ENCODE measurements at places on chromosomes 16 and 17.

- no peak for DNase-seq
Measured at GRCh38 chr17:36848008-36848902, 89.0 kb upstream of the LHX1 start.

- DNase-seq, result no peak
Measured at GRCh38 chr16:26905336-26905735, 161.4 kb upstream of the C16orf82 start.

DNA sequence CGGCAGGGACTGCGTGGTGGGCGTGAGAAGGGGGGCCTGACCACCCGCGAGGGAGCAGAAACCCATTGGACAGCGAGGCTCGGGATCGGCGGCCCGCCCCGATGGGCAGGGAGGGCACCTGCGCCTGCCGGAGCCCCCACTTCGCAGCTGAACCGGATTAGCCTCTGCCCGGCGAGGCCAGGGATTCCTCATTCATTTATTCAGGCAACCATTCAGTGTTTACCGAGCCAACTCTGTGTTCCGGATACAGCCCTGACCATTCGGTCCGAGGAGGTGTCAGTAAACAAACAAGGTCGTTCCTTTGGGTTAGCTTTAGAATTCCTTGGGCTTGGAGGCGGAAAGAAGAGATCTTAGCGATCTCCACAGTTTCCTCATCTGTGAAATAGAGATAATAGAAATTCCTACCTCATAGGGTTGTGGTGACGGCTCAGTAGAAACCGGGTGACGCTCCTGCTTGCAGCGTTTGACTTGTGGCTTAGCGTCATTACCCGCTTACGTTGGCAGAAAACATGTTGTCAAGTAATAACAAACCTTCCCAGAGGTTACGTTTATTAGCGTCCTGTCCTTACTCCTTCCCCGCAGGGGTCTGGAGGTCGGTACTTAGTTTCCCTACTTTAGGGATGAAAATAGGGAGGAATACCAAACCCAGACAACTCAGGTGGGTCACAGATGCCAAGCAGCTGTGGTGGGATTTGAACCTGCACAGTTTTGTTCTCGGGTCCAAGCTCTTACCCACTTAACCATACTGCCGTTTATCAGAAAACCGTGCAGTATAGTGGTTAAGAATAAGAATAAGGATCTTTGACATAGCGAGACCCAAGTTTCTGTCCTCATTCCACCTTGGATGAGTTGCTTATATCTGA, 893 bp downstream of the POLR3E start:
- peak; percentile 97 for DNase-seq

DNA sequence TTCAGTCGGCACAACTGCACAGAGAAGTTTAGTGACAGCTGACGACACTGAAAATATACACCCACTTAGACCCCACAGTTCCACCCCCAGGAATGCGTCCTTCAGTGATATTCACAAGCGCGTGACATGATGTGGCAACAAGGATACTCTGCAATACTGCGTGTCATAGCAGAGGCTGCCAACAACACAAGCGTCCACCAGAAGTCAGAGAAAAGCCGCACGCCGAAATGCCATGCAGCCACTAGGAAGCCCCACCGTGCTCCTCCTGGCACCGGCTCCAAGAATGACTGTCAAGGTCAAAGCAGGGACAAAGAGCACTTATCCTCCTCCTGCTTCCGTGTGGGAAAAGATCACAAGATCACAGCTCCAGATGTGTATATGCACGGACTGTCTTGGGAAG, 3.5 kb downstream of the ATP2A3 start:
- DNase-seq, result no peak

GRCh38 chr17:65627891-65628643, 66.6 kb upstream of the AXIN2 start:
- peak; percentile 29 for DNase-seq

DNA sequence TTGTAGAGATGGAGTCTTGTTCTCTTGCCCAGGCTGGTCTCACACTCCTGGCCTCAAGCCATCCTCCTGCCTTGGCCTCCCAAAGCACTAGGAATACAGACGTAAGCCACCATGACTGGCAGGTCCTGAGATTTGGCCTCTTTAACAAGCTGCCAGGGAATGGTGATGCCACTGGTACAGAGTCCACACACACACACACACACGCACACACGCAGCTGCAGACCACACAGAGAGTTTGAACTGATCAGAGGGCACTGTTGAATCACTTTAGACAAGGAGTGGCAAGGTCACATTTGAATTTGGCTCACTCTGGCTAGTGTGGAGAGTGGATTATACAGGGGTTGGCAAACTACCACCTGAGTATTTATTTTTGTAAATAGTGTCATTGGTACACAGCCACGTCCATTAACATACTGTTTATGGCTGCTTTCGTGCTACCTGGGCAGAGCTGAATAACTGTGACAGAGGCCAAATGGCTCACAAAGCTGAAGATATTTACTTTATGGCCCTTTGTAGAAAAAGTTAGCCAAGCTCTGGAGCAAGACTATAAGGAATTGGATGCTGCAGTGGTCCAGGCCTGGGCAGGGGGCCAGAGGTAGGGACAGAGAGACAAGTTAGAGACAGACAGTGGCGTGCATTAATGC, 9.9 kb downstream of the ITPRIPL2 start:
- DNase-seq, result no peak

DNA sequence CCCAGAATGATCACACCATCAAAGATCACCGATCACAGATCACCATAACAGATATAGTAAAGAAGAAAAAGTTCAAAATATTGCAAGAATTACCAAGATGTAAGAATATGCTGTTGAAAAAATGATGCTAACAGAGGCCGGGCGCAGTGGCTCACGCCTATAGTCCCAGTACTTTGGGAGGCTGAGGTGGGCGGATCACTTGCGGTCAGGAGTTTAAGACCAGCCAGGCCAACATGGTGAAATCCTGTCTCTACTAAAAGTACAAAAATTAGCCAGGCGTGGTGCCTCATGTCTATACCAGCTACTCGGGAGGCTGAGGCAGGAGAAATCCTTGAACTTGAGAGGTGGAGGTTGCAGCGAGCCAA, 53.2 kb downstream of the CPPED1 start:
- DNase-seq, result no peak

DNA sequence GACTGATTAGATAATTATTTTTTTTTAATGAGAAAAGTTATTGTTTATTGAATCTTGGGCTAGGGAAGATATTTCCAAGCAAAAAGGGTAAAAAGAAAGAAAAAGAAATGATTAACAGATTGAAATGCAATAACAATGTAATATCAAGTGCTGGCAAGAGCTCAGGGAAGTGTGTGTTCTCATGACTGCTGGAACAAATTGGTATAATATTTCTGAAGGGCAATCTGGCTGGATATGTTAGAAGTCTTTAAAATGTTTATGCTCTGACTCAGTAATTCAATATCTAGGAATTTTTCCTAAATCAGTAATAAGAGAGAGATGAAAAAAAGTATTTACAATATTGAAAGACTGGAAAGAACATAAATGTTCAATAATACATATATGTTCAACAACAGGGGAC, 7.6 kb upstream of the ZNF624 start:
- no peak for DNase-seq

DNA sequence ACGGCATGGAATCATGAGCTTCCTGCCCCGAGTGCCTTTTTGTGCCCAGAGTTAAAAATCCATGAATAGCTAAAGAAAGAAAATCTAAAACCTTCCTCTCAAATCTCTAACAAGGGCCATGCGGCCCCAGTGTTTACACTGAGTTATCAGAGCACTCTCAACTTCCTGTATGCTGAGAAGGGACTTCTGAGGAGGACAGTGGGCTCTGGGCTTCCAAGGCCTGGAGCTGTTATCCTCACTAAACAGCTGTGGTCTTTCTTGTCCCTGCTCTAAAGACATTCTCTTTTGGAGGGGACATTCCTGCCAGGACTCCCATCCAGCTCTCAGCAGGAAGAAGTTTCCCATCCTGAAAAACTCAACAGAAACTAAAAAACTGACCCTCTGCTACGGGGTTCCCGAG, 135.6 kb downstream of the AATF start:
- no peak for DNase-seq

GRCh38 chr16:51637770-51638094, 486.7 kb upstream of the SALL1 start:
- DNase-seq, result no peak

GRCh38 chr16:55091213-55091870, 160.7 kb downstream of the IRX5 start:
- DNase-seq, result no peak

DNA sequence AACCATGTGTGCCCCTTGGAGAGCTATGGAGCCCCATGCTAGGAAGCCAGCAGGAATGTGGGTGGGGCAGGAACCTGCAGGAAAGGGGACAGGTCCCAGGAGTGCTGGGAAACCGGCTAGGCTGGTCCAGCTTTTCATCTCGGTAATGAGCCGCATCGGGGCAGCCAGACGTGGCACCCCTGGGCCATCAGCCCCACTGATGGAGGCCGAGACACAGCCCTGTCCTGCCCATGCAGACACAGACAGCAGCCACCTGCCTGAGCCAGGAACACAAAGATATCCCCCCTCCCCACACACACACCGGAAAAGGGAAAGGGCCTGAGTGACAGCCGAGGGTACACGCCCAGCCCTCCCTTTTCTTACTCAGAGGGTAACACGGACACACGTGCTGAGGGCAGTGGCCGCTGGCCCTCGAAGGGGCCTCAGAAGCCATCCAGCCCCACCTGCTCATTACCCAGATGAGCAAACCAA, 18.1 kb downstream of the PPL start:
- no peak for DNase-seq

GRCh38 chr16:85616607-85617321, 3.6 kb downstream of the GSE1 start:
- no peak for DNase-seq

DNA sequence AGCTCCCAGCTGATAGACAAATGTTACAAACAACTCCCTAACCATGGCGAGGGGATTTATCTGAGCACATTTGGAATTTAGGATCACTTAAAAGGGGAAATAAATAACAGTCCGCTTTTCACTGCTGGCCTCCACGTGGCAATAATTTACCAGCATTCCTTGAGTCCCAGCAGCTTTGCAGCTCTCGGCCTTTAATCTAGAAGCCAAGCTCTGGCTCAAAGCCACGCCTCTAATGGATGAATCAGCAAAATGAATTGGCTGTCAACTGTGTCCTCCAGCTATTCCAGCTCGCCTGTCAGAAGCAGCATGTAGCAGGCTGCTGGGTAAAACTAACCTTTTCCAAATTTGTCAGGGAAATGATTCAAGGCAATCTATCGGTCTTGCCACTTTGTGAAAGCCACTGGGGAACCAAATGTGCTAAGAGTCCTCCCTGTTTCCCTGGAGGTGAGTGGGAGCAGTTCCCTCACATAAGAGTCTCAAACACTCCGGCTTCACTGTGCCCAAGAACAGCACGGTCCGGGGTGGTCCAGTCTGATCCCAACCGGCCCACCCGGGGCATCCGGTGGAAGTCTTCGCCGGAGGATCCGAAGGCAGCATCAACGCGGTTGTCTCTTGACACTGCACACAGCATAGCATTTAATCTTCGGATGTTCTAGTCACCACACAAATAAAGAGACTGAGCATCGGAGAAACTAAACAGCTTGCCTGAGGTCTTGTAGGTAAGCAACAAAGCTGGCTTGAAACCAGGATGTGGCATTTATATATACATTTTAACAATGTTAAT, 143.3 kb downstream of the PARN start:
- DNase-seq, result peak; percentile 79

- no peak for DNase-seq
Measured at GRCh38 chr16:87818533-87819161, 50.7 kb downstream of the SLC7A5 start.

DNA sequence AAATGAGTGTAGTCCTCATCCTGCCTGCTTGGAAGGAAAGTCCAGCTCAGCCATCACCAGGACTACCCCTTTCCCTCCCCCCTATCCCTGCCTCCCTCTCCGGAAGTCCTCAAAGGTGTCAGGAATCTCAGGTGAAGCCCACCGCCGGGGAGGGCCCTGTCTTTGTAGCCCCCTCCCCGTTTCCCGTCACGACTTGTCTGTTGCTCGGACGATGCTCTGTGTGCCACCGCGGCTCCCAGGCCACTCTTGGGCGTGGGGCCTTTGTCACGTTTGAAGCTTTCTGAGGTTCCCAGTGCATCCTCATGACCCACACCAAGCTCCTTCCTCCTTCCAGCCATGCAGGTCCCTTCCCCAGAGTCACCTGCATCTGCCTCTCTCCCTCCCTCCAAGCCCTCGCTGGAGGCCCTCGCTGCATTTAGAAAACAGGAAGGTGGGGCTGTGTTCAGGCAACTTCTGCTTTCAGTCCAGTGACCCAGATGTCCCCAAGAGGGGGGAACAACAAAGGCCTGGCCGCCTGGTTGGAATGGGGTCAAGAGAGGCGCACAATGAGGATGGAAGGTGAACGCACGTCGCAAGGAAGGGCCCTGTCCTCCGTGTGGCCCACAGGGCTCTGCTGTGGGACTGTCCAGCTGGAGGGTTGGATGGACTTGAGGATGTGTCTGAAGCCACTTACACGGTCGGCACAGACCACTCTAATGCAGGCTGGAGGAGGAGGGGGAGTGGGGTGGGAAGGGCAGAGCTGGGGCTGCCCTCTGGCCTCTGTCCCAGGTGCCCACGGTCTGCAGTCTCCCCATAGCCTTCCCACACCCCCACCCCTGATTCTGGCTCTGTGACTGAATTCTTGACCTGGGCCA, 59.9 kb downstream of the OR1D5 start:
- DNase-seq, result no peak

- DNase-seq, result no peak
Measured at GRCh38 chr16:2151188-2152091, 3.0 kb downstream of the RAB26 start.

GRCh38 chr17:8117980-8118768, at the start of gene ALOXE3:
ALOXE3 (minus strand) TSS chr17:8118514; CDS start chr17:8117990, 524 bp downstream.
- DNase-seq, result no peak

- peak; percentile 34 for DNase-seq
Measured at GRCh38 chr17:80029258-80029974, 6.3 kb downstream of the TBC1D16 start.

DNA sequence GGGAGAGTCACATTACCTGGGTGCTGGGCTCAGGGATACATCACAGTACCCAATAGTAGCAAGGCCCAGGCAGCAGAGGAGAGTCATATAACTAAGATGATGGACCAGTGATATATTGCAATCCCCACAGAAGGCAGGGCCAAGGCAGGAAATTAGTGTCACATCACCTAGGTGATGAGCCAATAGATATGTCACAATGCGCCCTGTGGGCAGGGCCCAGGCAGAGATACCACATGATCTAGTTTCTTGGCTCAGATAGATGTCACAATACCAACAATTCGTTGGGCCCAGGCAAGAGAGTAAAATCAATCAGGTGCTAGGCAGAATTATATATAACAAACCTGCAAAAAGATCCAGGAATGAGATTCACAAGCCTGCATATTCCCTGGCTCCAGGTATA, 2111.5 kb downstream of the TP53TG3F start:
- no peak for DNase-seq
